ENCODE measurements at places on chromosomes 16 and 17.

DNA sequence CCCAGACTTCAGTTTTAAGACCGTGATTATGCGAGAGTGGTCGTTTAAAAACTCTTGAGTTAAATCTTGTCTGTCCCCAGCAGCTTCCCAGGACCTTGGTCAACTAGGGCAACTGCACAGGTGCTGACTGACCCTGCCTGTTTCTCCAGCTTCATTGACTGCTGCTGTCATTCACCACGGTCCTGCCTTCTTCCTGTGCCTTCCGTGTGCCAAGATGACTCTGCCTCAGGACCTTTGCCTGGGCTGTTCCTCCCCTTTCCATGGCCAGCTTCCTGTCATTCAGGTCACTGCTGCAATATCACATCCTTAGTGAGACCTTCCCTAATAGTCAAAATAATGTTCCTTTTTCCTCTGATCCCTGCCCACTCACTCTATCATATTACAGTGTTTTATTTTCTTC, 3.9 kb downstream of the KIAA0513 start:
- DNase-seq: no peak

GRCh38 chr16:51815523-51815922, 664.5 kb upstream of the SALL1 start:
- DNase-seq: no peak

GRCh38 chr17:1379208-1379929, 20.7 kb downstream of the YWHAE start:
- no peak for DNase-seq

- DNase-seq: no peak
Observed at GRCh38 chr16:83789642-83790401, 18.0 kb upstream of the HSBP1 start.

GRCh38 chr16:76360404-76360803, 83.2 kb downstream of the CNTNAP4 start:
- DNase-seq: no peak
